T-helper 9 cell (primary cell): ENCODE measurements at places on chromosomes 5 and 9.

DNA sequence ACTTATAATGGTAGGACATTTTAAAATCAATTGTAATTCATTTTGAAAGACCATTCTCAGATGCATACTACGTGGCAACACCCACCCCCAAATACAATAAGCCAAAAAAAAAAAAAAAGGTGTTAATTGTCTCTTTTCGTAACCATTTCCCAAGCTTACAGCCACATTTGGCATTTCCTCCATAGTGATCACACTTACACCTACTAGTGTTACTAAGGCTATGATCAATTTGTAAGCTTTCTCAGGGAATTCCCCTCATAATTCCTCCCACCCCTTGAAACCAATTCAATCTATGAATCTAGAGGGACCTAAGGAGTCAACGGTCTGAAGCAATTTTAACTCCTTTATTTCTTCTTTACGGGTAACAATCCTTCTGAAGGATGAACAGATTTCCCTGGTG is 40.1 kb downstream of the NR2F1 start:
- DNase-seq: no peak

DNA sequence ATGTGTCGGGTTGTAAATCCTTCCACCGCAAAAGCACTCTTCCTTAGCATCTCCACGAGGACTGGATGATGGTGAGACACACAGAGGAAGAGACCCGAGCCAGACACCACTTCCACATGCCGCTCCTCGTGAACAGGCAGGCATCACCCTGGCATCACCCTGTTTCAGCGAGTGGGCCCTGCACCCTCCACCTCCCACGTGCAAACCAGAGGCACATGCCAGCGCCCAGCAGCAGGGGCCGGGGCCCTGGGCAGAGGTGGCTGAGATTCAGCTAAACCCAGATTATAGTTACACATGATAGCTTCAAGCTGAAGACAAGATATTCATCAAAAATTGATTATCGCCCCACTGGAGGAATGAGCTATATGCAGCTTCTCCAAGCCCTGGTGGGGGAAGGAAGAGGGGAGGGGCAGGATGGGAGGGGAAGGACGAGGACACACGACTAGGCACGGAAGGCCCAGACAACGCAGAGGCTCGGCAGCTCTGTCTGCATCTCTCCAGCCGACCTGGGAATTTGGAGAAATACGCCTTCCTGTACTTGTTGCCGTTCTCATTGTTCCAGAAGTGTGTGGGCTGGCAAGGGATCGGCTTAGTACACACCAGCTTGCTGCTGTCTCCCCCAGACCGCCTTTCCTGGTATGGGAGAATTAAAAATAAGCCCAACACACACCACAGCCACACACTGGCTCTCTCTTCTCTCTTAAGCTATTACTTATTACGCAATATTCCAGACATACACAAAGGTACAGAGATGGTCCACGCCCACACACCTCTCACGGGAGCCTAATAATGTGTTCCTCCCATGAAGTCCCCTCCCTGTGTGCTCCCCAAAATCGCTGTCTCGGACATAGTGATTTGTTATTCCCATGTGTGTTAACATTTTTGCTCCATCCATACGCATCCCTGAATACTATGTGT is 50.4 kb upstream of the ZNF354A start:
- no peak for DNase-seq

- no peak for DNase-seq
Observed at GRCh38 chr5:128349044-128349858, 188.8 kb downstream of the FBN2 start.

DNA sequence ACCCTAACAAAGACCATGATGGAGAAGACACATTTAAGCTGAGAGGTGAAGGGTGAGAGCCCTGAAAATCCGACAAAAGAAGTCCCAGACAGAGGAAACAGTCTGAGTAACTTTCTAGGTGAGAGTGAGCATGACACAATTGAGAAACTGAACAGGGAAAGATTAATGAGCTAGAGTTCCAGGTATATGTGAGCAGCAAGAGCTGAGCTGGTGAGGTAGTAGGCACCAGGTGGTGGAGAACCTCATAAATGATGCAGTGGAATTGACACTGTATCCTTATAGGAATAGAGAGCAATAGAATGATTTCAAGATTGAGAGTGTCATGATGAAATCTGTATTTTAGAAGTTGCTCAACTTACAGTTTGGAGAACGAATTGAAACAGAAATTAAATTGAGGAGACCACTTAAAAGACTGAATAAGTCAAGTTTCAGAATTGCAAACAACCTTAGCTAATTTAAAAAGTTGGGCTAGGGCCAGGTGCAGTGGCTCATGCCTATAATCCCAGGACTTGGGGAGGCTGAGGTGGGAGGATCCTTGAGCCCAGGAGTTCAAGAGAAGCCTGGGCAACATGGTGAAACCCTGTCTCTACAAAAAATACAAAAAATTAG is 89.8 kb downstream of the NREP start:
- DNase-seq: no peak

GRCh38 chr5:5613261-5613990 is 190.9 kb downstream of the ICE1 start:
- no peak for DNase-seq

- DNase-seq: no peak
Observed at GRCh38 chr5:168472329-168472728, 13.9 kb upstream of the RARS1 start.

GRCh38 chr9:101478444-101478843 is 42.9 kb upstream of the ALDOB start:
- no peak for DNase-seq

GRCh38 chr9:12723409-12724028 is 30.3 kb downstream of the TYRP1 start:
- DNase-seq: no peak

- no peak for DNase-seq
Observed at GRCh38 chr5:150218693-150219035, 28.8 kb downstream of the SLC6A7 start.

GRCh38 chr5:68271124-68271523 is 55.6 kb downstream of the PIK3R1 start:
- DNase-seq: no peak

GRCh38 chr5:133409210-133409674 is 203.1 kb downstream of the FSTL4 start:
- DNase-seq: no peak

DNA sequence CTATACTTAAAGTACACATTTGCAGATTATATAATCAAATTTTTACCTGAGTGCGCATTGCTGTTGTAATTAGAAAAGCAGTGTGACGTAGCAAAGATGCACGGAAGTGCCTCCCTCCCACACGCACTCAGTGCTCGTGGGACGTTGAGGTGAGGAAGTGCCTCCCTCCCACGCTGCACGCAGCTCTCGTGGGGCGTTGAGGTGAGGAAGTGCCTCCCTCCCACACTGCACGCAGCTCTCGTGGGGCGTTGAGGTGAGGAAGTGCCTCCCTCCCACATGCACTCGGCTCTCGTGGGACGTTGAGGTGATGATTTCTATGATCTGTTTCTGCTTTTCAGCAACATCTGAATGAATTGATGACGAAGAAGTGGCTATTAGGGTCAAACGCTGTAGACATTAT is 21.0 kb downstream of the EXOC3 start:
- DNase-seq: peak; percentile 52

- DNase-seq: no peak
Observed at GRCh38 chr5:85910335-85910734, 707.4 kb upstream of the COX7C start.

DNA sequence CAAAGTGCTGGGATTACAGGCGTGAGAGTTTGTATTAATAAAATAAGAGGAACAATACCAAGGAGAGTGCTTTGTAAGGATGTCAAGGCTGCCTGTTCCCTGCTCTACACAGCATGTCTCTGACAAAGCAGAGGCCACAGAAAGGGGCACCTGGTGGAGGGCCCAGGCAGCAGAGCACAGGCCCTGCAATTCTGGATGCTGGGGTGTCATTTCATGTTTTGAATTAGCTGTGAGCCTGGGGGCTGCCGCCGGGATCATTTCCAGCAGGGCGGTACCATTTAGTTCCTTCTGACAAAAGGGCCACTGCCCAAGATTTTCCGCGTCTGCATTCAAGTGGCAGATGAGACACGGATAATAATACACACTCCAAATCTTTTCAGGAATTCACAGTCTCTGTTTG is 396.9 kb downstream of the GADD45G start:
- DNase-seq: no peak

DNA sequence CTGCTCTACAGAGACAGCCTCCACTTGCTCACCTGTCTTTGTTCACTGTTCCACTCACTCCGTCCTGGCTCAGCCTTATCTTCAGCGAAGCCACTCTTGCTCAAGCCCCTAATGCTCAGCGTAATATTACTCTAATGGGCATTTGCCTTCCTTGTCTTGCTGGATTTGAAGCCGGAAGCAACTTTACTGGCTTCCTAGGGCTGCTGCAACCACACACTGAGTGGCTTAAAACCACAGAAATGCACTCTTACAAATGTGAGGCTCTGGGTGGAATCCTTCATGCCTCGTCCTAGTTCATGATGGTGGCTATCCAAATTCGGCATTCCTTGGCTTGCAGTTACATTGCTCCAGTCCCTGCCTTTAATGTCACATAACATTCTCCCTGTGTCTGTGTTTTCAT is 85.5 kb upstream of the MARCHF11 start:
- DNase-seq: no peak
